ENCODE measurements at places on chromosomes 12 and 14.

DNA sequence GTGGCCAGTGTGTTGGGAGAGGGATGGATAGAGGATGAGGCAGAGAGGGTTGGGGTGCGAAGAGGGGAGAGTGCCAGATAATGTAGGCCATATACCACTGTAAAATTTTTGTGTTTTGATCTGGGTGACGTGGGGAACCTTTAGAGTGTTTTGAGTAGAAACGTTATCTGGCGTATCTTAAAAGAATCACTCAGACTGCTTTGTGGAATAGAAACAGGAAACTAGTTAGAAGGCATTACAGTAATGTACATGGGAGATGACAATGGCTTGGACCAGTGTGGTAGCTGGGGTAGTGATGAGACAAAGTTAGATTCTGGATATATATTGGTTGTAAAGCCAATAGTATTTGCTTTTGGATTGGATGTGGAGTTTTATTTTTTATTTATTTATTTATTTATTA is 20.6 kb downstream of the ATF1 start:
- DNase-seq: no peak

GRCh38 chr12:31663576-31663975 is 4.1 kb downstream of the ETFBKMT start:
- DNase-seq: no peak

GRCh38 chr12:33205981-33206380 is 233.6 kb downstream of the SYT10 start:
- DNase-seq: no peak

GRCh38 chr12:68633614-68634558 is 23.2 kb downstream of the RAP1B start:
- no peak for DNase-seq

DNA sequence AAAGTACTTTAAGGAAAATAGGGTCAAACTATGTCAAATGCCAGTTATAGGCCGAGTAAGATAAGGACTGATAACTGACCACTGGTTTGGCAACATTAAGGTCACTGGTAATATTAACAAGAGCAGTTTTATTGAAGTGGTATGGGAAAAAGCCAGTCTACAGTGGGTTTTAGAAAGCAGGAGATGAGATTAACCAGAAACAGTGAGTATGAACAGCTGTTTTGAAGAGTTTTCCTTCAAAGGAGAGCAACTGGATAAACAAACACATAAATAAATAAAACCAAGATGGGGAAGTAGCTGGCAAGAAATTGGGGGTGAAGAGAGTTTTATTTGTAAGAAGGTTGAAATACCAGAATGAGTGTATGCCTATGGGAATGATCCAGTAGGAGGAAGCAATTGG is 30.3 kb downstream of the KITLG start:
- no peak for DNase-seq

DNA sequence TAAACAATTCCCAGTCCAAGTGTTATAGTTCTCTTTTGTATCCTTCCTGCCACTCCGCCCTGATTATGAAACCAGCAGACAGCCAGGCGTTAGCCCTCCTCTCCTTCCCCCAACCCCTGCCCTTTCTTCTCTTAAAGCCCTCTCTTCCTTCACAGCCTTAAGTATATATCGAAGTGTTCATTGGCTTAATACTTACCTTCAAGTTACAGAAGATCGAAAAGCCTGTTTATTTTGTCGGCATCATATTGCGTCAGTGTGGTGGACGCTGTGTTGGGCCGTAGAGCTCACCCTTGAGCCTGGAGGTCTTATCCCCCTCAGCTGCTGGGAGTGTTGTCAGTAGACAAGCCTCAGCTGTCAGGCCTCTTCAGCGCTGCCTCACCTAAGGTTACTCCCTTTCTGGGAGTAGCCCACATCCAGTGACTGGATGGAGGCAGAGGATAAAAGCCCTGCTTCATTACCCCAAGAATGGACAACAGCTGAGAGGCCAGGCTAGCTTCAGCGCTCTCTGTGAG is 36.2 kb downstream of the CMAS start:
- no peak for DNase-seq

DNA sequence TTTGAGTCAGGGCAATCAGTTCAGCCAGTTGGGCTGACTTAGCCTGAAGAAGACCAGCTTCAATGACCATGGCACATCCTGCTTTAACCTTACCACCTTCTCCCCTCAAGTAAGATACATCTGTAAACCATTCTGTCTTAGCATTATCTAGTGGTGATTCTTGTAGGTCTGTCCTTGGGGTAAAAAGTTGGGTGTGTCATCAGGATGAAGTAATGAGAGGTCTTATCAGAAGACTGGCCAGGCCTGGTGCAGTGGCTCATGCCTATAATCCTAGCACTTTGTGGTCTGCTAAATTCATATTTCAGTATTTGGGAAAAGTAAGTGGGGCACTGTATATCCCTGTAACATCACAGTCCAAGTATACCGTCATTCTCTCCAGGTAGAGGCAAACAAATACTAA is 19.1 kb downstream of the SINHCAF start:
- no peak for DNase-seq

All from GM04504 (cell line).